ENCODE measurements at places on chromosomes 6 and 20.

- DNase-seq: no peak
Observed at GRCh38 chr20:24571159-24571558, 101.7 kb downstream of the SYNDIG1 start.

DNA sequence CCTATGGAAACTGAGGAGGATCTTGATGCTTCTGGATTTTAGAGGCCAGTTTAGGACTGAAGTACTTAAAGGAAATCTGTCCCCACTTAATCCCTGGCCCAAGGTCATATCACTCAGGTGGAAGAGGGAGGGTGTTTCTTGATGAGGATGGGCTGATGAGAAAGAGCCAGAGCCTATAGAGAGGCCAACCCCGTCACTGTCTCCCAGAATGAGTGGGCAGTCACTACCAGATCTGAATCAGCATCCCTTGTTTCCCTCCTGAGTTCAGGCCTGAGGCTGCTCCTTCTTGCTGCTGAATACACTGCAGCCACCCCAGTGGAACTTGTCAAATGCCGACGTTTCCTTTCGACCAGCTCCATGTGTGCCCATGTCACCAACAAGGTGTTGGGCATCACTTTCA, 14.8 kb downstream of the ARMC12 start:
- DNase-seq: no peak

DNA sequence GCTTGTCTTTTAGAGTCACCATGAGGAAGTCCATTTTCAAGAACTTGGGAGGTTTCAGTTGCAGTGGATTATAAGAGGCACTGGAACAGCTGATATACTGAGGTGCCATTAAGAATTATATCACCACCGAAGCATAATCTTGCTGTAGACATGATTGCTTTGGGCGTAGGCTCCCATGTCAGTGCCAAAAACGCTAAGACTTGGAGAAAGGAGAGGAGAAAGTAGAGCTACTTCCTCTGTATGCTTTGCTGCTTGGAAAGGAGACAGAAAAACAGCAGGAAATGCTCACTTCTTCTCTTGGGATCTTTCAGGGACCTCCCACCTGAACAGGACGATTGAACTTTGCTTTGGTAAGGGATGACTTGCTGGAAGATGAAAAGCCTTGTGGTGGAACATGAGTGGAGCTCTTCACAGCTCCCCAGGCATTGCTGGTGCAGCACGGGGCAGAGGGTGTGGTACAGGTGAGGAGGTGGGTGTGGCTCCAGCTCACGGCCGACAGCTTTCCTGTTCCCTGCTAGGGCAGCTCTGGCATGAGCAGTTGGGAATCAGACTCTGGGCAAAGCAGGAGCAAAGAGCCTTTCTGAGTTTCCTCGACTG, 190.4 kb upstream of the JAG1 start:
- peak; percentile 9 for DNase-seq

GRCh38 chr20:20765696-20766365, 53.4 kb upstream of the RALGAPA2 start:
- DNase-seq: no peak

DNA sequence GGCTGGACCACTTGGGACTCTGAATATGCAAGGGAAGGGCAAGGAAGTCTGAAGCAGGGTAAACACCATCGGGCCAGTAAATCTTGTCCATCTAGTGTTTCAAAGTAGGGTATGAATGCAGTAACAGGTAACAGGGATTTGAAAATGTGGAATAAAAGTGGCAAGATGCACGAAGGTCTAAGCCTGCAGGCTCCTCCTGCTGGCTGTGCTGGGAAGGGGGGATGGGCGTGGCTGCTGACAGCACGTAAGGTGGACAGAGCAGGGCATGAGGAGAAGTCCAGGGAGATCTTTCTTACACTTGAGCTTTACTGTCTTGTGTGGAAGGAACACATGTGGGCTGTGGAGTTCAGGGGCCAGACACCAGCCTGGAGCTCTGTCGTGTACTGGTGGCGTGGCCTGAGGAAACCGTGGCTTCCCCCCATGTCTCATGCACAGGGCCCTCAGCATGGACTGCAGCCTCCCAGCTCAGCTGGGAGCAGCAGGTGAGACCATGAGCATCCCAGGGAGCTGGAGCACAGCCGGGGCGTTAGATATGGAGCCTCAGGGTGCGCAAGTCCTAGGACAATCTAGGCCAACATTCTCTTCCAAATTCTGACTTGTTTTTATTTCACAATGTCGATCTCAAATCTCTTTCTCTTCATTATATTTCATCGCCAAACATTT, 84.5 kb downstream of the SLC22A23 start:
- DNase-seq: no peak

- DNase-seq: no peak
Observed at GRCh38 chr20:13102237-13102636, 93.5 kb downstream of the SPTLC3 start.

DNA sequence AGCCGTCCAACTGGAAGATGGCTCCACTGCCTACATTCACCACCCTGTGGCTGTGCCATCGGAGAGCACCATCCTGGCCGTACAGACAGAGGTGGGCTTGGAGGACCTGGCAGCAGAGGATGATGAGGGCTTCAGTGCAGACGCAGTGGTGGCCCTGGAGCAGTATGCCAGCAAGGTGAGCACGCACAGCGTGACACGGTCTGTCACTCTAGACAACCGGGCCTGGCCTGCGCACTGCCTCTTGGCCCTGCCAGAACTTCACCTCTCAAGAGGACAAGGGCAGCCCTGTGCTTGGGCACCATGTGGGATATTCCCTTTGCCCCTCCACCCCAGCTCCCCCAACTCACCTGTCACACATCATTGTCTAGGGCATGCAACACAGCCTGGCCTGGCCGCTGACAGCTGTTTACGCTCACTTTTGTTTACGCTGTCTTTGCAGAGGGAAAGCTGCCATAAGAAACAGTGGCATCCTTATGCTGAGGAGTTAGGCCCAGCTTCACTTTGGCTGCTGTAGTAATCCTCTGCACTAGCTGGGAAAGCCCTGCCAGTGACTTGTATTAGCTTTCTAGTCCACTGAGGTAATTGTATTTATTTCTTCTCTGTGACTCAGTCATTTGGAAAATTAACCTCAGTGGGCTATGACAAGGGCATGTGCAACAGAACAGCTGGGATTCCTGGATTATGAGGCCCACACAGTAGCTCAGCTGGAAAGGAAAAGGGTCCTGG, 9.8 kb upstream of the DEF6 start:
- no peak for DNase-seq

DNA sequence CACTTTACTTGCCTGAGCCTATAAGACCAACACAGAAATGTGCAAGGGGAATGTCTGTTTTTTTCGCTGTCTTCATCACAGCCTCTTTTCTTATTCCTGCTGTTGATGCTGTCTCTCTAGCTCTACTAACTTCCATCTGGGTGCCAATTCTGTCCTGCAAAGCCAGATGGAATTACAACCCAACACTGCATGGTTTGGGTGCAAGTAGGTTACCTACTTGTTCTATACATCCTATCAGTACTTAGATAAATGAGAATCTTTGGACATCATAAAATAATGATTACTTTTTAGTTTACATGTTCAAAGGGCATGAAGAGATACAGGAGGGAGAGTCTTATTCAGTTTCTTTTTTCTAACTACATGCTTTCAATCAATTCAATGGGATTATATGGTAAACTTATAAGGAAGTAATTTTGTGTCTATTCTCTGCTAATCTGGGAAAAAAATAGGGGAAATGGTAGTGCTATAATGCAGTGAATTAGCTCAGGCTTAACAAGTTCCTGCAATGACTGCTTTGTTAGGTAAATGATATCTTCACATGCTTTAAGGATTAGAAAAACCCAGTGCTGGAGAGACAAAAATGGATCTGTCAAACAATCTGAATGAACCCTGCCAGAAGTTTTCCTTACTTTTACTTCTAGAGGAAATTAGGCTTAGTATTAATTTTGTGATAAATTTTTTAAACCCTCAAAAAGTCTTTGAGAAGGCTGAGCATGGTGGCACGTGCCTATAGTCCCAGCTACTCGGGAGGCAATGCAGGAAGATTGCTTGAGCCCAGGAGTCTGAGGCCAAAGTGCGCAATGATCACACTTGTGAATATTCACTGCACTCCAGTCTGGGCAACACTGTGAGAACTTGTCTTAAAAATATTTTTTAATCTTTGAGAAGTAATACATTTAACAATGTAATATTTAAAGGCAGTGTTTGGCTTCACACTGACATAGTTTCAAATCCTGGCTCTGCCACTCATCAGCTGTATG, 86.5 kb upstream of the E2F3 start:
- DNase-seq: no peak

GRCh38 chr6:24949020-24949569, 13.3 kb upstream of the RIPOR2 start:
- no peak for DNase-seq

DNA sequence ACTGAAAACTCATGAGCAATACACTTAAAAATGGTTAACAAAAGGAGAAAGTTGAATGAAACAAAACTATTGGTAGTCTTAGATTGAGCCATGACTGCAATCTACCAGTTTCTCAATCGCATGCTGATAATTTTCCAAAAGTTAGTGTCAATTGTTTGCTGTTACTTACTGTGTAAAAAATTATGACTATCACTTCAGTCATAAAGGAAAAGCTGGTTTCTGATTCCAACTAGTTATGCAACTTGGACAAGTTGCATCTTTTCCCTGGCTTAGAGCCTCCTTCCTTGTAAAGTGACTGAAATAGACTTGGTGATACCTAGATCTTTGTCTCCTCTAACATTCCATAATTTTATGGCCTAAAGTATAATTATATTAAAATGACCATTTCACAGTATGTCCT, 88.3 kb upstream of the PAK5 start:
- DNase-seq: no peak

DNA sequence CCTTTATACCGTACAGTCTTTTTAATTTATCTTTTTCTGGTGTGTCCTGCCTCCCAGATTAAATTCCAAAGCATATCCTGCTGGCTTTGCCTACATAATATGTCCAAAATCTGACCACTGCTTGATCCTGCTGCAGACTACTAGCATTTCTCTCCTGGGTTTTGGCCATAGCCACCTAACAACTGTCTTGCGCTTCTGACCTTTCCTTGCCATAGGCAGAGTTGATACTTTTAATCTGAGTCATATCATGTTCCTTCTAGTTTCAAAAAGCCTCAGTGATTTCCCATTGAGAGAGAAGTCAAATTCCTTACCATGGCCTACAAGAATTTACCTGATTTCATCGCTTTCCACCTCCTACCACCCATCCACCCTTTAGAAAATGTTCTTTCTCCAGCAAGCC, 104.8 kb downstream of the BCKDHB start:
- no peak for DNase-seq

- DNase-seq: no peak
Observed at GRCh38 chr6:138107752-138108592, 753 bp upstream of the PERP start.

DNA sequence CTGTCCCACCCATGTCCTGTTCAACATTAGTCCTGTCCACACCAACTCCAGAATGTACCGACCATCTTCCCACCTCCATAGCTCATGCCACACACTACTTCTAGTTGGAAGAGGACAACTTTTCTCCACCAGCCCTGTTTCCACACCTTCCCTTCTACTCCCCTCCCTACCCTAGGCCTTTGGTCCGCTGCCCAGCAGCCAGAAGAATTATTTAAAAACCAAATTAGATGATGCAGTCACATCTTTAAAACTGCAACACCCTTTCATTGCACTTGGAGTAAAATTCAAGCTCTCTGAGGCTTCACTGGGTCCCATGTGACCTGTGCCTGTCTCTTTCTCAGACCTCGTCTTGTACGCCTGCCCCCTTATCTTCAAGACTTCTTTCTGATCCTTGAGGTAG, 53.8 kb downstream of the BANF2 start:
- DNase-seq: no peak

DNA sequence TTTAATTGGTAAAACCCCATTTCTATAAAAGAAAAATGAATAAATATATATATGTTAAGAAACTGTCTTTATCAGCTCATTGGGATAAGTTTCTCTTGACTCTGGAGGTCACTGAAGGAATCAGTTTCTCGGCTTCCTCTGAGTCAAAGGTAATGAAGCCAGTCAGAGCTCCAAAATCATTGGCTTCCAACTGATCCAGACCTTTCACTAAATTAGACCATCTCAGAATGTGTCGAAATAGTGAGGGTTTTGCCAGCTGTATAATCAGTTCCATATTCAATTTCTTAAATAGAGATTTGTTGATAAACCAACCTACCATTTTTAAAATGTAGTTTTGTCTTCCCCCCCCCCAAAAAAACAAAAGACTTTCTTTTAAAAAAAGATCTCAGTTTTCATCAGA, 60.5 kb upstream of the SRSF6 start:
- no peak for DNase-seq

DNA sequence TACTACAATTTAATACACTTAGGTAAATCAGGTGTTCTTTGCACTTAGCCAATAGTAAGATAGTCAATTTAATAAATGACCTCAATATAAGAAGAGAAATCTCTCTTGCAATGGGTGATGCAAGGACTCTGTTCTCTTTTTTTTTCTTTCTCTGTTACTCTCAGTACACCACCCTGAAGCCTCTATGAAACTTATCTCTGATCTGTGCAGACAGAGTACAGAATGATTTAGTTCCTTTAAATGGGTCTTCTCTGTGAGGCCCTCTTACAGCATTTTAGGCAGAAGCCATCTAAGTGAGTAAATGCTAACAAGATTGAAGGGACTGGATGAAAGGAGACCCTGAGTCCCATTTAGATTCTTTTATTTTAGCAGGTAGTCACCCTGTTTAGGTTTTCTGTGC, 312.8 kb downstream of the RFPL4B start:
- DNase-seq: no peak

DNA sequence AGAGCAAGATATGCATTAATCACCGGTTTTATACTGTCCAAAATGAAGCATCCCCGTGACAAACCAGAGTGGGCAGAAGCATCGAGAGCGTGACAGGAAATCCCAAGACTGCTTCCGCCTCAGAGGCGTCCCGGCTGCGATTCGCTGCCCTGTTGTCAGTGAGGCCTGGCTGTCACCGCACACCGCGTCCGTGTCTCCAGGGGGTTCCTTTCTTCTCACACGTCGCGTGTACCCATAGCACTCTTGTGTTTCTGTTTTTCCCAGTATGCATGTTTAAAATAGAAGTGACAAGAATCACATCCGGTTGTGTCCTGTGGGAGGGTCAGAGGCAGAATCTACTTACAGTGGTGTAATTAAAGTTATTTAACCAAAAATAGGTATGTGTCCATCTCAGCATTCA, 8.3 kb upstream of the ADRM1 start:
- DNase-seq: no peak

DNA sequence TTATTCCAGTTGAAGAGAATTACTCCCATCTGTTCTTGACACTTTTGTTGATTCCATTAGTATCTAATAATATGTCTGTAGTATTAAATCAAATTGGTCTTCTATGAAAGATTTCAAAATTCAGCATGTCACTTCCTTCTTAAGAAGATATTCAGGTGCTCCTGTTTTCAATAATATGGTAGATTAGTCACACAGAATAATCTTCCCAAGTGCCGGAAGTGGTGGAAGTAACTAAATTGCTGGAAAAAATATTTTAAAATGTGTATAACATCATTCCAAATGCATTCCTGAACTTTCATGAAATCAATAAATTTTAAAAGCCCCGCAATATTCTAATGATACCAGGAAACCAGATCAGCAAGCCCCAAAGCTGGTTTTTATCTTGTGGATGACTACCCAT, 281.3 kb downstream of the EPM2A start:
- DNase-seq: no peak

GRCh38 chr6:128415387-128415786, 105.0 kb downstream of the PTPRK start:
- no peak for DNase-seq

Measured in suppressor macrophage (primary cell).